Left renal cortex interstitium (tissue), 4 donors: ENCODE measurements at places on chromosomes 3 and 15. TPM values are rescaled to one million over a fixed set of nuclear protein-coding genes. Genes with fewer than 3 reads are reported as not detected.

The ALG1L2 gene
- polyA plus RNA-seq: 3.8 TPM

The CEP19 gene
- 5.2 TPM for polyA plus RNA-seq

The PARP16 gene
- polyA plus RNA-seq: 18.3 TPM

The PLA2G4B gene
- 8.5 TPM for polyA plus RNA-seq

DNA sequence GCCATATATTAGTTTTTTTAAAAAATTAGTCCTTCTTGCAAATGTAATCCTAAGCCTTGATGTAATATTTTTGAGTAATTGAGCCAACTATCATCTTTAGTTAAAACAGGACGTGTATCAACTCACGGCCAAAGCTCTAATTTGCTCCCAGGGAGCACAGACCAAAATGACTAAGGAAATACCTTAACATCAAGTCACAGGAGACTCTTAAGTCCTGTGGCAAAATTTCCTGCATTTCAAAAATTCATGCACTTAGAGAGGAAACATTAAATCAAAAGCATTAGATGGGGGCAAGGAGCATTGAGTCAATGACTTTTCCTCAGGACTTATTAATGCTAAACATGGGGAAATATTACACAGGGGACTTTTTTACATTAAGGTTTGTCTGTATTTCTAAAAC lies 276.0 kb downstream of the MFSD1 start:
- DNase-seq: no peak
